ENCODE measurements at places on chromosomes 4 and X.
A peak's percentile ranks its signal among the peaks of the same experiment; 100 is the strongest.

DNA sequence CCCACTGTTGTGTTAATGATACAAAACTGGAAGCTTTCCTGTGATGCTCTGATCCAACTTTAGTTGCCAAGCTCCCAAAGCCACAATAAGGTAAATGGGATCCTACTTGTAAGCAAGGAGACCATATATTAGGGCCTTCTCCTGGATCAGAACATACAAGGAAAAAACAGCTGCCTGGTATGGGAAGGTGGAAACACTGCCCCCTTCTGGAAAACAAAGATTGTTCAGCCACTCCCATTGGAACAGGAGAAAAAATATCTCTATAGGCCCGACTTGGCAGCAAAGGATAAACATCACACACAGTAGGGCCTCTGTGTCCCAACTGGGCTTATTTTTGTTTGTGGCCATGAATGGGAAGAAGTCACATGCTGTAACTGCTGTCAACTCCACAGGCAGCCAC, 166.5 kb downstream of the TBX22 start:
- no peak for DNase-seq

DNA sequence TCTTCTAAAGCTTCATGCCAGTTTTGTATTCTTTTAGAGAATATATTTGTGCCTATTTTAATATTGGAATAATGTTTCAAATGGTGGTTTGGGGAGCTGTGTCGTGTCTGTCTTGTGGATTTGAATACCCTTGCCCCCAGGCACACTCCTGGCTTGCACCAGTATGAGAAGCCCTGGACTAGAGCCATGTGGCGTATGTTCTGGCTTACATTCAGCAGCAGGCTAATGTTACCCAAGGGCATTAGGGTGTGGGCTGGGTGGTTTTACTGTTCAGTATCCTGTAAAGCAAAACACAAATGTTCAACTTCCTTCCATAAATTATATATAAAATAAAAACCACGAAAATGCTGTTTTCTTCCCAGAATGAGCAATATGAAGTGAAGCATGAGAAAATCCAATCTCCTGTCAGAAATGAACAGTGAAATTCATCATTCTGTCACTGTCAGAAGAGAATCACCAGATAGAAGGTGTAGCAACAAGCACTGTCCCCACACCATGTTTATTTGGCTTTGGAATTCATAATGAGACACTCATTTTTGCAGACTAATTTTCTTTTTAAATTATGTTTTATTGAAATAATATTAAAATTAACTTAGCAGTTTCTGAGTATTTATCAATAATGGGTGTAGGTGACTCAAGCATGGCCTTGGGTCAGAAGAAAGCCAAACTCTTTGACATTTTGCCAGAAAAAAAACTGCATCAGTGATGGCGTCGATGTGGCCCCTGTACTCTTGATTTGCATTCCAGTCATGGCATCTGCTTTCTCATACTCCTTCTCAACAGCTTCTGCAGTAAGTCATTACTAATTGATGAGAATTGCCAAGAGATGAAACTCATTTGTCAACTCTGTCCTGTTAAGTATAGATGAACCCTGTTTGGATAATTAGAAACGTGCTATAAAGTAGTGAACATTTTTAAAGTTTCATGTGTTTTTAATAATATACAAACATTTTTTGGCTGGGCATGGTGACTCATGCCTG, 43.8 kb downstream of the WWC2 start:
- DNase-seq: no peak

DNA sequence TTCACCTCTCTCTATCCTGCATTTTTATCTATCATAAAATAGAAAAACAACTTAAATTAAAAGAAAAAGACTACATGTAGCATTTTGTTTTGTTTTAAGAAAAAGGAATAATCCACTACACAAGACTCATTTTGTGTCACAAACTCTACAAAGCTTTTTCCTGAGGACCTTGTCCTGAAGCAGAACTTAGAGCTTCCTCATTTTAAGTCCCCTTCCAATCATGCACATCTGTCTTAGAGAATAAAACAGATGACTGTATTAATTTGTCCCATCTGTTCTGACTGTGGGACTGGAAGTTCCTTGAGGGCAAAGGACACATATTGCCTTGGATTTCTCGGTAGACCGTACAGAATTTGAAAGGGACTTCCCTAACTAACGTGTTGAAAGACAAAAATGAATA, 218.5 kb downstream of the COL25A1 start:
- no peak for DNase-seq

DNA sequence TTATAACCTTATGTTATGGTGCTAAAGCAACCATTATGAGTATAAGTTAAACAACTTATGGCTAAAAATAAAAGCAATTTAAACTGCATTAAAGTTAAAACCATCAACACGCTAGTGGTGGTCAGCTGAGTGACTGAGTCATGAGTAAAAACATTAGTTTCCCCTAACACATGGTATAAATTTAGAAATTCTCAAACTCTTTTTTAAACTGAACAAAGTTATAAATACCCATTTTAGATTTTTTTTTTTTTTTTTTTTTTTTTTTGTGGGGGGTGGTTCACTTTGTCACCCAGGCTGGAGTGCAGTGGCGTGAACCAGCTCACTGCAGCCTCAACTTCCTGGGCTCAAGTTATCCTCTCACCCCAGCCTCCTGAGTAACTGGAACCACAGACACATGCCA, 5.4 kb upstream of the BBS7 start:
- DNase-seq: no peak

- DNase-seq: no peak
Measured at GRCh38 chrX:40127052-40127451, 29.3 kb upstream of the BCOR start.

GRCh38 chr4:156560701-156561100, 410.9 kb downstream of the PDGFC start:
- no peak for DNase-seq

GRCh38 chrX:47143894-47144625, 442 bp downstream of the NDUFB11 start:
- DNase-seq: peak; percentile 6

Measured in T-cell (primary cell).